Activated CD4-positive, alpha-beta T cell treated with anti-CD3 and anti-CD28 coated beads, Interleukin-2, amount 10 ng/mL, durations not matched to agents 24 days and 14 days (primary cell): ENCODE measurements at places on chromosomes 16 and 17. TPM values are rescaled to one million over a fixed set of nuclear protein-coding genes. Genes with fewer than 3 reads are reported as not detected.

Gene SMIM5
- total RNA-seq: 0.14 and 0.38 TPM in 2 replicates

Gene PABPN1L
- total RNA-seq: not detected in 2 replicates

Gene LITAFD
- not detected in 2 replicates for total RNA-seq

Gene GLYR1
- 109 and 119 TPM in 2 replicates for total RNA-seq

Gene FGF11
- 9.4 and 9.5 TPM in 2 replicates for total RNA-seq

Gene FOXL1
- 0.05 TPM in 1 of 2 replicates, not detected in the other for total RNA-seq

Gene DNASE1
- 11.0 and 11.6 TPM in 2 replicates for total RNA-seq

Gene FAM83G
- 15.7 and 17.8 TPM in 2 replicates for total RNA-seq

Gene TPPP3
- total RNA-seq: not detected in 2 replicates

Gene GPRC5C
- total RNA-seq: 0.42 and 0.54 TPM in 2 replicates

Gene CA4
- total RNA-seq: not detected in 2 replicates
